Right atrium auricular region (tissue), 2 donors: ENCODE measurements at places on chromosomes 13 and 19. TPM values are rescaled to one million over a fixed set of nuclear protein-coding genes. Genes with fewer than 3 reads are reported as not detected.

DNA sequence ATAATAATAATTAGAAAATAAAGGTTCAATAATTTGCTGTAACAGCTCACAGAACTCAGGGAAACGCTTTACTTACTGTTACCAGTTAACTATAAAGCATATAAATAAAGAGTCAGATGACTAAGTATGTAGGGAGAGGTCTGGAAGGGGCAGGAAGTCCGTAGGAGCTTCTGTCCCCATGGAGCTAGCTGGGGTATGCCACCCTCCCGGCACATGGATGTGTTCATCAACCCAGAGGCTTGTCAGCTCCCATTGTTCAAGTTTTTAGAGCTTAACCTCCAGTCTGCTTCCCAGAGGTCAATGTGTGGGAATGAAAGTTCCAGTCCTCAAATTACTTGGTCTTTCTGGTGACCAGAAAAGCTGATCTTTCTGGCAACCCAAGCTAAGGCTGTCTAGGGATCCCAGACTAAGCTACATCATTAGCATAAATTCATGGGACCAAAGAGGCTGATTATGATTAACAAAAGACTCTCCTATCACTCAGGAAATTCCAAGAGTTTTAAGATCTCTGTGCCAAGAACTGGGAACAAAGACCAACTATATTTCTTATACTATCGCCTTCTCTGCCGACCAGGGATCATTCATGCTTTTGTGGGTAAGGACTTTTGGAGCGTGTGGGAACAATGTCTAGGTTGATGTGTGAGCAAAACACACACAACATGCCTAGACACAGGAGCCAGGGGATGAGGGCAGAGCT, 31.7 kb upstream of the ZNF507 start:
- no peak for DNase-seq

DNA sequence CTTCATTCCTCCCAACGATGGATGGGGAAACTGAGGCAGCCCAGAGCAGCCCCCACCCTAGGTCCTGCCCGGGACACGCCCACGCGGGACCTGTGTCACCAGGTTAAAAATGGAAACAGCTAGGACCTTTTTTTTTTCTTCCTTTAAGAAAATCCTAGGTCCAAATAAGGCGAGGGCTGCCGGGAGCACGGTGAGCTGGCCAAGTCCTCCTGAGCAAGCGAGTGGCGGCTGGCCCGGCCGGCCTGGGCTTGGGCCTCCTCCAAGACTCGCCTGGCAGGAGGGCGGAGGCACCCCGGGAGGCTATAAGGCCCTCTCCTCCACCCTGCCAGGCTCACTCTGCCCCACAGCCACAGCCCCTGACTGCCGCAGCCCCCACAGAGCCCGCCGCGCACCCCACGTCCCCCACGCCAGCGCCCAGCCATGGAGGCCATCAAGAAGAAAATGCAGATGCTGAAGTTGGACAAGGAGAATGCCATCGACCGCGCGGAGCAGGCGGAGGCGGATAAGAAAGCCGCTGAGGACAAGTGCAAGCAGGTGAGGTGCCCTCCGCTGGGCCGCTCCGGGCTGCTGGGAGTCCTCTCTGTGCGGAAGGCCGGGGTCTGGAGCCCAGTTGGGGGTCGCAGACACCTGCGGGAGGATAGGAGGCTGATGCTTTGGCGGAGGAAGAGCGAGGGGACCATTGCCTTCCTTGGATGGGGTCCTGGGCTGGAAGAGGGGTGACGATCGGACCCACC, 8.9 kb upstream of the TPM4 start:
- DNase-seq = peak; percentile 73

GRCh38 chr19:31952693-31953092, 392.7 kb upstream of the ZNF507 start:
- DNase-seq = no peak

GRCh38 chr19:47227352-47228167, 3.4 kb downstream of the BBC3 start:
- DNase-seq = peak; percentile 97

GRCh38 chr13:113458253-113459065, 5.2 kb upstream of the ADPRHL1 start:
- no peak for DNase-seq

GRCh38 chr13:39571502-39572092, 31.4 kb downstream of the LHFPL6 start:
- no peak for DNase-seq

DNA sequence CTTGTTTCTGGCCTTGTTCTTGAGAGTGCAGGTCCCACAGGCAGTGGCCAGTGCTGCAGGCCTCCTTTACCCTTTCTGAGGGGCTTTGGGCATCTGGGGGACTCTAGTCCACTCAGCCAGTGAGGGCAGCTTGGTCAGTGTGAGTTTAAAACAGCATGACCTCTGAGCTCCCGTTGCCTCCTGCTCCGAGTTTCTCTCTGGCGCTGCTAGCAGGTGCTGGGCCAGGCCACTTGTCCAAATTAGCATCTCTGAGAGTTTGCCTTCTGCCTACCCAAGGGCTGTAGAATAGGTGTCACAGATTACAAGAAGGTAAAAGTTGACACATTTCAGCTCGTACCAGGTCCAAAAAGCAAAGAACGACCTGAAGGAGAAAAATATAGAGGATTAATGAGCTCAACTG, 105.9 kb downstream of the SIPA1L3 start:
- DNase-seq = no peak

- no peak for DNase-seq
Measured at GRCh38 chr13:96089139-96089538, 768 bp upstream of the HS6ST3 start.

Gene SHISA2
- total RNA-seq = not detected

Gene THAP8
- total RNA-seq = 5.7 TPM

Gene ATP4A
- total RNA-seq = not detected

Gene FBN3
- not detected for total RNA-seq

Gene PDX1
- not detected for total RNA-seq
